ENCODE measurements at places on chromosomes 11 and 22.

GRCh38 chr11:116882386-116882785 lies 45.0 kb upstream of the APOA1 start:
- DNase-seq, result no peak

GRCh38 chr22:31954535-31955523 lies 10.5 kb downstream of the YWHAH start:
- no peak for DNase-seq

- DNase-seq, result no peak
Measured at GRCh38 chr11:14703731-14704130, 60.1 kb downstream of the PDE3B start.

DNA sequence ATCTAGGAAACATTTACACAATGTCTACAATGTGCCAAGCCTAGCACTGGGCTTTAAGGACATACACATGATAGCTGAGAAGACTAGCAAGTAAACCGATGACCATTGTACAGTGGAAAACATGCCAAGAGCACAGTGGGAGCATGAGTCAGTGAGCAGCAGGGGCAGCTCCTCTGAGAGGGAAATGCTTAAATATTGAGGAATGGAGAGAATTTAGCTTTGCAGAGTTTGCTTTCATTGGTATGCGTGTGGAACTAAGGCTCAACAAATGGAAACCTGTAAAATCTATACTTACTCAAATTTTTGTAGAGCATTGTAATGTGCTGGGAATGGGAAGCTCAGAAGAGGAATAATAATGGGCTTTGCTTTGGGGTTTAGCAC lies 282.3 kb downstream of the ST3GAL4 start:
- no peak for DNase-seq

GRCh38 chr11:64924910-64925284 lies 408 bp downstream of the PPP2R5B start:
- DNase-seq, result no peak

GRCh38 chr11:12263141-12263693 lies 114.2 kb upstream of the PARVA start:
- no peak for DNase-seq

DNA sequence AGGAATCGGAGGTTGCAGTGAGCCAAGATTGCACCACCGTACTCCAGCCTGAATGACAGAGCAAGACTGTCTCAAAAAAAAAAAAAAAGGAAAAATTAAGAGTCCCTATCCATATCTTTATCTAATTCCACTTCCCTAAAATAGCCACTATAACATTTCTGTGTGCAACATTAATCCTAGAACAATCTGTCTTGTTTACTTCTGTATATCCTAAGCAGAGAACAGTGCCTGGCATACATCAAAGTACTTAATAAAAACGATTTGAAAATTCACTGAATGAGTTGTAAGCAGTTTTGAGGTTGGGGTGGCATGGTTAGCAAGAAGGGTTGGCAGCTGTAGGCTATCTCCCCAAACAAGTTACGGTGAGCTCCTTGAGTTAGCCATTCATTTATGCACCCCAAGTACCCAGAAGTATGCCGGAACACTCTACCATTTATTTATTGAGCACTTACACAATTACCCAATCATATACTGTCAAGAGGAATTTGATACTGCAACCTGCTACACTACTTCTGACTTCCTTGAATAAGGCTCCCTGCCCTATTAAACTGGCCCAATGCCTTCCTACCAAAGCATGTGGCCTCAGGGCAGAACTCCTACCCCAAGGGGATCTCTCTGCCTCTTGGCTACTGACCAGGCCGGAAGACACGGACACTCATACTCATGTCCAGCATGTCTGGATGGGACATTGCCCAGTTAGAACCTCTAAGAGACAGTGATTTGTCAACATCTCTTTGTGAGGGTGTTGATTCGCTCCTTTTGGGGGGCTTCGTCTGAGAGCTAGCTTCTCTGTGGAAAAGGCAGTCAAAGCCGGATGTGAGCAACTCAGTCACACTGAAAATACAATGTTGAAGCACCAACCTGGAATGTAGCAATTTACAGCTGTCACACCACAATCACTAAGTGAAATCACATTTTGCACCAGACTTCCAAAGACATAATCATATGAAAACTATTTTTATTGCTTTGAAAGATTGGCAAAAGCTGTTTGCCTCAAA lies 16.3 kb upstream of the TMEM41B start:
- DNase-seq, result no peak

GRCh38 chr11:44008698-44009097 lies 39.1 kb upstream of the ACCSL start:
- no peak for DNase-seq

- DNase-seq, result no peak
Measured at GRCh38 chr11:614623-615503, 887 bp downstream of the IRF7 start.

DNA sequence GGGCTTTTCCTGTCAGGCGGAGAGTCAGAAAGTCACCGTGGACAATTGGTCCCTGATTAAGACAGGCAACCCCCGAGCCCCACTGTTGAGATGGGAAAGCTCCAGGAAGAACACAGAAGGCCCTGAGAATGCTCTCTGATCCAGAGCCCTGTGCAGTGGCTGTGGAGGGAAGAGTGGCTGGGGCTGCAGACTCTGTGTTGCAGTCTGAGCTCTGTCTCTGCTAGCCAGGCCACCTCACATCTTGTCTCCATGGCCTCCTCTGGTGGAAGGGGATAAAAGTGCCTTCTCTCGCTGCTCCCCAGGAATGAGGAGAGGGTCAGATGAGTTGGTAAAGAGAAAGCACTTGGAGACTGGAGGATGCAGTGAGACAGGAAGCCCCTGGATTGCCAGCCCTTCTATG lies 141.2 kb downstream of the CEP164 start:
- DNase-seq, result no peak

- DNase-seq, result no peak
Measured at GRCh38 chr11:9936754-9937153, 272.9 kb downstream of the SWAP70 start.

GRCh38 chr11:69919659-69920344 lies 100.6 kb upstream of the FGF3 start:
- no peak for DNase-seq

DNA sequence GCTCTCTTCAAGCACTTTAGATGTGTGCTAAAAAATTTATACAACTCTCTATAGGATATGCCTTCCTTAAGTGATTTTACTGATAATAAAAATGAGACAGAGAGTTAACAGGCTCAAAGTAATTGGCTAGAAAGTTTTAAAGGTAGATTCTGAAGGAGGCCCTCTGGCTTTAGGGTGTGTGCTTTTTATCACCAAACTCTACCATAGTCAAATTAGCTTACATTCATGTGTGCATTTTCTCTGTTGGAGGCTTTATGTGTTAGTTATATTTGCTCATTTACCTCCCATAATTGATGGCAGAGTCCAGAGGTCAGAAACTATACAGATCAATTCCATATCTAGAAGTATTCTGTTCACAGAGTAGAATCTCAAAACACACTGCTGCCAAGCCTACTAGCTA lies 317.5 kb downstream of the JRKL start:
- DNase-seq, result no peak

- peak; percentile 37 for DNase-seq
Measured at GRCh38 chr11:86509588-86509974, 134.9 kb downstream of the CCDC81 start.

GRCh38 chr11:20093775-20094174 lies 66.5 kb downstream of the DBX1 start:
- no peak for DNase-seq

- DNase-seq, result peak; percentile 18
Measured at GRCh38 chr22:22460635-22461034, 47.9 kb downstream of the ZNF280B start.

- no peak for DNase-seq
Measured at GRCh38 chr11:103651341-103651998, 385.0 kb upstream of the DDI1 start.

DNA sequence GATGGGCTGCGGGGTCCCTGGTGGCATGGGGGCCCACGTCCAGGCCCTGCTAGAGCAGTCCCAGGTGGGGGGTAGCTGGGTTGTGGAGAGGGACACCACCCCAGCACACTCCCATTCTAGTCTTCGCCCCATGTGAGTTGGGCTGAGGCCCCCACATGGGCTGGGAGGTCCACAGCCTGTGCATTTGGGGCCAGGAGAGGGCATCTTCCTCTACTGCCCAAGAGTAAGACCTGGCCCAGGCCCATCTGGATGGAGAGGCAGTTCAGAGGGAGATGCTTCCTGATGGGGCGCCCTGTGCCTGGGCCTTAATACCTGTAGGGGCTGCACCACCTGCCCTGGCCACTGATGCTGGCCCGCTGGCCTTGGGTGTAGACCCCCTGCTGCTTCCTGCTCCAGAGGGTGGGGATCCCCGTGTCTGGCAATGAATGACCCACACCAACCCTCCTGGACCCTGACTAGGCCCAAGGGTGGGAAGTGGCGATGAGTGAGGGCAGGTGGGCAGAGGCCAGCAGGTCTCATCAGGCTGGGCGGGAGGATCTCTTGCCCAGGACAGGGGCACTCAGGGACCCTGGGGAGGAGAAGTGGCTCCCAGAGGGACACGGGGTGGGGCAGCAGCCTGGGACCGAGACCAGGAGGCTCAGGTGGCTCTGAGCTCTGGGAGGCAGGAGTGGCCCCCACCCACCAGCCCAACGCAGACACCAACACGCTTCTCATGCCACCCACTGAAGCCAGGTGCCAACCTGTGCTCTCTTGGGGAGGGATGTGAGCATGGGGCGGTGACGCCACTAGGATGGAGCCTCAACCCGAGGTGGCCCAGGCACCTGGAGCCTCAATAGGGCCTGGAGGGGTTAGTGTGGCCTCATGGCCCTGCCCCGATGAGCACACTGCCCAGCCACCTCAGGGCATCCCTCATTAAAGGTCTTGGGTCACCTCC lies 17.4 kb upstream of the GNB1L start:
- DNase-seq, result no peak

Measured in HepG2 (cell line).